Activated naive CD4-positive, alpha-beta T cell treated with anti-CD3 and anti-CD28 coated beads, Interleukin-2, amount 50 U/mL, for 72 hours (primary cell): ENCODE measurements at places on chromosomes 7 and 10.

- peak; percentile 40 for DNase-seq
Measured at GRCh38 chr7:12389089-12389700, 14.5 kb downstream of the VWDE start.

DNA sequence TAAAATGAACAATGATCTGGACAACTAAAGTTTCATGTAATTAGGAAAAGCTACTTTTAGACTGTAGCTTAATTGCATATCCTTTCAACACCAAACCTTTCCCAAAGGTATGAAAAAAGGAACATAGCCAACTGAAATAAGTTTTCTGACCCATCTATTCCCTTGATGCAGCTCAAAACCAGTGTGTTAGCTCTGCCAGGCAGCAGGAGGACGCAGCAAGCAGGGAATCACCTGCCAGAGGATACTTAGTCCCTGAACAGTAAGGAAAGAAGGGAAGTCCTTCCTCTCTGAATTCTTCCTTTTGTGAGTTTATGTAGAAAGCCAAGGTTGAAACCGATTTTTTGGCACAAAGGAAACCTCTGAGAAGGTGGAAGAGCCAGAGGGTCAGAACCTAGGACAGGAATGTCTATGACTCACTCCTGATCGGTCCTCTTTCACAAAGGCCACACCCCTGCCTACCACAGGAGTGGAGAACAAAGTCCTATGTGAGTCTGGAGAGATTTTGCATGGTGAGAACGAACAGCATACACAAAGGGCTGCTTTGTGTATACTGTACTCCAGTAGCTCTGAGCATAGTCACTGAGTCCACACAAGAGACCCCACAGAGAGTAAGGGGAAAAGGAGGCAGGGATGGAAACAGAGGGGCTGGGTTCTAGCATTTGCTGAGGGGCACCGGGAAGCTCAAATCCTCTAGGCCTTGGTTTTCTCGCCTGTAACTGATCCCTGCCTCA lies 68.8 kb upstream of the GSDME start:
- DNase-seq: no peak

DNA sequence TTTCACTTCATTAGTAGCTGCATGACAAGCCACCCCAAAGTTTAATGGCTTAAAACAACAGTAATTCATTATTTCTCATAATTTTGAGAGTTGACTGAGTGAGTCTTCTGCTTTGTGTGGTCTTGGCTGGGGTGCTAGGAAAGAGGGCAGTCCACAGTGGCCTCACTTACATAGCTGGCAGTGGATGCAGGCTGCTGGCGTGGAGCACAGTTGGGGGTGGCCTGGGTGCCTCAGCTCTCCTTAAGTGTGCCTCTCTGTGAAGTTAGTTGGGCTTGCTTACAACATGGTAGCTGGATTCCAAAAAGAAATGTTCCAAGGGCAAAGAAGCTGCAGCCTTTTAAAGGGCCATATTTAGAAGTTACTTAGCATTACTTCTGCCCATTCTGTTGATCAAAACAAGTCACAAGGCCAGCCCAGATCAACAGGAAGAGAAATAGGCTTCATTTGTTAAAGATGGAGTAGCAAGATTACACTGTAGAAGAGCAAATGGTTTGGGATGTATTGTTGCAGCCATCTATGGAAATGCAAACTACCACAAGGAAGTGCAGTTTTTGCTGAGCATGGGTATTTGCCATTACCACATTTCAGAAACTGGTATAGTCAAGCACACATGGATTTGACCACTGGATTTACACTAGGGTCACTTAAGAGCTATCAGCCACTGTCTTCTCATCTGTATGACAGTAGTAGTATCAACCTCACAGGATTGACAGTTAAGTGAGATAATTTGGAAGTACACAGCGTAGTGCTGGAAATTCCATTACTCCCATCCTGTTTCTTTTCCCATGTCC lies 33.6 kb downstream of the ZEB1 start:
- DNase-seq: no peak

- no peak for DNase-seq
Measured at GRCh38 chr10:625333-625696, 64.2 kb downstream of the DIP2C start.

- DNase-seq: peak; percentile 79
Measured at GRCh38 chr7:8436965-8437364, 3.6 kb downstream of the NXPH1 start.

DNA sequence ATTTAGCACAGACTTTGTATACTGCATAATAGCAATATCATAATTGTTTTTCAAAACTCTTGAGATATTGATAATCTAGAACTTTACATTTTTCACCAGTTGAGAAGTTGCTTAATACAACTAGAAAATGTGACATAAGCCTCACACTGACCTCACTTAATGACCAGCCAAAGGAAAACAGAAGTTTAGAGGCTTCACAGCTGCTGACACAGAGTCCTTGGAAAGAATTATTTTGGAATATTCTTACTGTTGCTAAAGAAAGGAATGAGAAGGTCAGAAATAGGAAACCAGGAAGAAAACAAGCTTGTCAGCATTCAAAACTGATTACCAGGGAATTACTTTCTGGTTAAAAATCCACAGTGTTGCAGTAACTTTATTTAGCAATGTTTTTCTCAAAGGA lies 35.5 kb upstream of the WASL start:
- DNase-seq: no peak

DNA sequence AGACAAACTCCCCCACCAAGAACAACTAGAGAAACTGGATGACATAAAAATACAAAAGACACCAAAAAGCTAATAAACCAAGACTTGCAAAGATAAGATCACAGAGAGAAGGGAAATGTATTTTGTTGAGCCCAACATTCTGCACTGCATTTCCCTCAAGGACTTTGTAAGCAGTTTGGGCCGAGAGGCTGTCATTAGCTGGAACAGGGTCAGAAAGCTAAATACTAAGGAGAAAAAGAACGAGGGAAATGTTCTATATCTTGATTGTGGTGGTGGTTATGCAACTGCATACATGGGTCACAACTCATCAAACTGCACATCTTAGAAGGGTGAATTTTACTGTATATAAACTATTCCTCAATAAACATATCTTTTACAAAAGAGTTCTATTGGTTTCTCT lies 315.0 kb downstream of the IPMK start:
- no peak for DNase-seq

DNA sequence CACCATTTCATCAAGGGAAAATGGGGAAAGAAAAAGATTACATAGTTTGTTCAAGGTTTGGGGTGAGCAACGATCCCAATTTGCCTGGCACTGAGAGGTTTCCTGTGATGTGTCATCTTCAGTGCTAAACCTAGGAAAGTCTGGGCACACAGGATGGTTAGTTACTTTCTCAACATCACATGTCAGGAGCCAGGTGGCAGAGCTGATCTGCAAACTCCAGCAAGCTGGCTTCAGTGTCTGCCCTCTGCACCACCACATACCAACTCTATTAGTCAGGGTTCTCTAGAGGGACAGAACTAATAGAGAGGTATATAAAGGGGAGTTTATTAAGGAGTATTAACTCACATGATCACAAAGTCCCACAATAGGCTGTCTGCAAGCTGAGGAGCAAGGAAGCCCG lies 11.3 kb downstream of the ADAM12 start:
- DNase-seq: no peak

- no peak for DNase-seq
Measured at GRCh38 chr7:96723622-96724021, 14.0 kb upstream of the SEM1 start.

DNA sequence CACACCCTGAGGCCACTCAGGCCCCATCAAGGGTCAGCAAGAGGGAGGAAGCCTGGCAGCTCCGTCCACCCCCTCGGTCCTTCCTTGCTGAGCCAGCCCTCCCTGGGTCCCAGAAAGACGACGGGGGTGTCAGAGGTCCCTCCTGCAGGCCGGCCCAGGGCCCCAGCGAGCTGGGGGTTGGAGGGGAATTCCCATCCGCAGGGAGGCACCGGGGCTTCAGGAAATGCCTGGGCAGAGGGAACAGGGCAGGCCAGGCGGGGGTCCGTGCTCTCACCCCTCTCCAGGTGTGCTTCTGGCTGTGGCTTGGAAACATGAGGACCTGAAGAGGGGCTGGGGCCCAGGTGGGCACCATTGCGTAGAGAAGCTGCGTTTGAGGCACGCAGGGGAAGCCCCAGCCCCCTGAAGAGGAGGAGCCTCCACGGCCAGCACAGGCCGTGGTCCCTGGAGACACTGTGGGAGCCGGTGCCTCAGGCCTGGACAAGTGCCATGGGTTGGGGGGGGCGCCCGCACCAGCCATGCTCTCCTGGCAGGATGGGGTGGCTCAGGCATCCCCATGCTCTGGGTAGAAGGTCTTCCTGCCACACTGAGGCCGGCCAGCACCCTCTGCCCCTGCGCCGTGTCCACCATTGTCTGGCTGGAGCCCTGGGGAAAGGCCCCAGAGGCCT lies 66.7 kb downstream of the PDGFA start:
- no peak for DNase-seq

DNA sequence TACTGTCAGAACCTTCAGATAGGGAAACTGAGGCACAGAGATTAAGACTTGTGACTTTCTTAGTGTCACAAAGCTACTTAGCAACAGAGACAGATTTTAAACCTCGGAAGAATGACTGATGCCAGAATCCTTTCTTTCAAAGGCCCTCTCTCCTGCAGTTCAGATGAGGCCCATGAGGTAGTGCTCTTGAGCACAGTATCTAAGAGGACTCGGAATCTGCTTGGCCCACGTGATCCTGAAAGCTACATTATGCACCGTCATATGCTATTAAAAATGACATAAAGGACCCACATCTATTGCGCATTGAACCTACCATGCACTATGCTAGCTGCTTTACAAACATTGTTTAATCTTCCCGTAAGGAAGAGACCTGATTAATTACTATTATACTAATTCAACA lies 355.9 kb downstream of the SFMBT2 start:
- DNase-seq: no peak

DNA sequence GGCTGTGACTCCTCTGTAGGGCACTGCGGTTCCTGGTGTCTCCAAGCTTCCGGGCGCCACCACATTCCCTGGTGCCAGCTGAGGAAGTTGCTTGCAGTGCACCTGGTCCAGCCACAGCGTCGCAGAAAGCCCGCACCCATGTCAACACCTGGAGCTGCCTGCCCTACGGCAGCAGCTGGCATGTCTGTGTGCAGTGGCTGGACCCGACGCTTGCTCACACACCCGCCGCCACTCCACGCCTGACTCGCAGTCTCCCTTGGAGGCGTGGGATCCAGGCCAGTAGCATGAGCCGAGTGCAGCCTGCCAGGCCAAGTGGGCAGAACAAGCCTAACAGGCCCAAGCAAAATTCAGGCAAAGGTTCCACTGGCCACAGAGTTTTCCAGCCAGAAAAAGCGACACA lies 118.1 kb upstream of the PHF14 start:
- no peak for DNase-seq

DNA sequence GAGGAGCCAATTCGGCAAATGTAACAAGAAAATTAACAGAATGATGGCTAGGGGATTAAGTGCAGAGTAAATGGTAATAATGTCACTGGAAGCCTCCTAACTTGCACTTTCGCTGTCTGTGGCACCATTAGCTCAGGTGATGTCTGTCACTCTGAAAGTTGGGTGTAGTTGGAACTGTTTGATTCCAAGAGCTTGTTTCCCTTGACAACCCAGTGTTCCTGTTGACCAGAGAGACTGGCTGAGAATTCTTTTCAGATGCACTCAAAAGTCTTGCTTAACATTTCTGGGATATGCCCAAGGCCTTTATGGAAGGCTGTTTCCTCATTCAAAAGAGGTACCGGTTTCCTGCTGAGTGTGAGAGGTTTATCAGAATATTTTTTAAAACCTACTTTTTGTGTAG lies 49.6 kb downstream of the PLPP4 start:
- no peak for DNase-seq

- no peak for DNase-seq
Measured at GRCh38 chr10:74652664-74653063, 173.7 kb upstream of the KAT6B start.

- DNase-seq: no peak
Measured at GRCh38 chr7:19202599-19202998, 57.4 kb upstream of the FERD3L start.

DNA sequence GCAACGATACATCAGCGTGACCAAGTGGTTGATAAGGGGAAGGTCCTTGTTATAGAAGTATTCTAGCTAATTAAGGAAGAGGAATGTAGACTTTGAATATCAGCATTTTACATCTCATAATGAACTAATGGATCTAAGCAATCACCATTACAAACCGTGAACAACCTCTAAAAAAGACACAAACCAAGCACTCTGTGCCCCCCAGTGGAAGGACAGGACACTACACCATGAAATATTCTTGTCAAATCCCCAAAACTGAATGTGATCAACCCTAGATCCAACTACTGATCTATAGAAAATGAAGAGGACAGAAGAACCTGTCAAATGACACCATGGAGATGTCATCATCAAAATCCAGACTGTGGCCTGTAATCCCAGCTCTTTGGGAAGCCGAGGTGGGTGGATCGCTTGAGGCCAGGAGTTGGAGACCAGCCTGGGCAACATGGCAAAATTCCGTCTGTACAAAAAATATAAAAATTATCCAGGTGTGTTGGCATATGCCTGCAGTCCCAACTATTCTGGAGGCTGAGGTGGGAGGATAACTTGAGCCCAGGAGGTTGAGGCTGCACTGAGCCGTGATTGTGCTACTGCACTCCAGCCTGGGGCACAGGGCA lies 111.3 kb upstream of the CARD11 start:
- DNase-seq: no peak

- peak; percentile 84 for DNase-seq
Measured at GRCh38 chr7:24572997-24573553, at the start of gene PALS2. Gene PALS2, plus strand, starts transcription at chr7:24573452. Its CDS starts 50,216 bp downstream, at chr7:24623668.

- DNase-seq: no peak
Measured at GRCh38 chr7:156440456-156440855, 200.1 kb upstream of the RNF32 start.

DNA sequence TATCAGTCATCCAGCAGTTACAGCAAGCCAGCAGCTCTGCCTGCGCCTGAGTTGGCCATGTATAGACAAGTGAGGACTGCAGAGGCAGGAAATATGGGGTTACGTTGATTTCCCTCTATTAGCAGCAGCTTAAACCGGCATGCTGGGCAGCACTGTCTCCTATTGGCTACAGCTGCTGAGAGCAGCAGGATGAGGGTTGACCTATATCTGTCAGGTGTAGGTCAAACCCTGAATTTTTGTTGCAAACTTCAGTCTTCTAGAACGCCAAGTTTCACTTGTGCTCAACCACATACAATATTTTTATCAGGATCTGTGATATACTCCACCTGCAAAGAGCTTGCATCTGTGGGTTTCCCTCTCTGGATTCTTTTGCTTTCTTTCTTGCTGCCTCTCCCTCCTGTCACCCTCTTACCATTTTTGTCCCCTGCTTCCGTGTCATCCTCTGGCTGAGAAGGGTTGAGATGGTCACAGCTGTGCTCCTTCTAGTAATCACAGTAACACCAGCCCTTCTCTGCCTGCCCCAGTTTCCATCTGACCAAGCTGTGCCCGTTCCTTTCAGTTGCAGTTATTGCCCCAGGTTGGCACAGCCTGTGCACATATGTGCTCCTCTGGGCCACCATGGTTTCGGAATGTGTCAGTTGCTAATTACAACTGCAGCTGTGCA lies 23.8 kb upstream of the GLCCI1 start:
- DNase-seq: peak; percentile 48

GRCh38 chr7:25180946-25181345 lies 47.3 kb downstream of the NPVF start:
- no peak for DNase-seq

- no peak for DNase-seq
Measured at GRCh38 chr10:89952751-89953150, 251.4 kb downstream of the KIF20B start.
